ENCODE measurements at places on chromosomes 4 and X.
A peak's percentile ranks its signal among the peaks of the same experiment; 100 is the strongest.

DNA sequence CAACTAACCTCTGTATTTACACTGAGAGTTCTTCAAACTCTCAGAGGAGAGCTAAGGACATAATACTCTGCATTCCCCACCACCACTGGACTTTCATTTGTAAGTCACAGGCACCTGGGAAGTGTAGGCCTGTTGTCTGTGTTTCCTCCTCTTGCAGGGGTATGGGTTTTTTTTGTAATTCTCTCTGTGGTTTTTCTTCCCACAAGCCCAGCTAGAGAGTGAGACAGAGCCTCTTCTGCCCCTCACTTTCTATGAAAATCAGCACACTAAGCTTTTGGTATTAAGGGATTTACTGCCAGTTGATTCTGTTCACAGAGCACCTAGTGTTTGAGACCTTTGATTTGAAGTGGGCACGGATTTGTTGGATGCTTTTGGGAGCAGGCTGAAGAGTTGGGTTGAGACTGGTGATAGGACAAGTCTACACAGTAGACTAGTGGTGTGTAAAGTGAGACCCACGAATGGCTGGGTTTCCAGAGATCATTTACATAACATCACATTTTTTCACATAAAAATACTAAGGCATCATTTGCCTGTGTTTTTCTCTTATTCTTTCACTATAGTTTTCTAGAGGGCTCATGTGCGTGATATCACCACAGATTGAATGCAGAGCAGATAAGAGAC is 28.9 kb upstream of the WDR17 start:
- DNase-seq = no peak

DNA sequence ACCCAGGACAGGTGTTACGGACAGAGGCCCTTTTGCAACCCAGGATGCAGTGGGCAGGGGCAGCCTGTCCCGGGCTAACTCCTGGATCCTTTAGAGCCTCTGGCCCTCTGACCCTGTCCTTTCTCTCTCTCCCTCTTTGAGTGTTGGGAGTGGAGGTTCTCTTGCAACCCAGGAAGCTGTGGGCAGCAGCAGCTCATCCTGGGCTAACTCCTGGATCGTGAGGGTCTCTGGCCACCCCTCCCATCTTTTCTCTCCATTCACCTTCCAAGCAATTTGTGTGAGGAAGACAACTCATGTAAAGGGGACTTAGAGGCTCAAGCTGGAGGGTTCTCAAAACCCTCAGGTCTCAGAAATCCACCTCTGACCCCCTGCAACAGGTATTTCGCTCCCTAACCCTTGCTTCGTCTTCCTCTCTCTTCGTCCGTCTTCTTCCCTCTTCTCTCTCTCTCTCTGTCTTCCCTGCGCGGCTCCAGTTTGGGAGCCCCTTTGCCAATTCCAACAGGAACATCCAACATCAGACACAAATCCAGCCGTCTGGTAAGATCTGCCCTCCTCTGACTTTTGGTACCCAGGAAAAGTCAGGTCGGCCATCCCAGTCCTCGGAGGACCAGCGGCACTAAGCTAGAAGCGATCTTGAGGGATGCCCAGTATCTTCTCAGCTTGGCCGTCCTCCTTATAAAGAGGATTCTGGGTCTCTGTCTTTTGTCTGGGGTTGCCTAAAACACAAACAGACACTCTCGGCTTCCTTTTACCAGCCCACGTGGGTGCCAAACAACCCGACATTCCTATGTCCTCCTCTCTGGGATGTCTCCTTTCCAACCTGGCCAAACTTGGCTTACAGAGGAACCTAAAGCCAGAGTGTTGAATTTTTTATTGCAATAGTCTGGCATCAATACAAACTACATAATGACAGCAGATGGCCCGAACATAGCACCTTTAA is 7.9 kb downstream of the ASMTL start:
- peak; percentile 75 for DNase-seq

- no peak for DNase-seq
Observed at GRCh38 chrX:149506349-149506748, 1.2 kb upstream of the IDS start.

- DNase-seq = no peak
Observed at GRCh38 chrX:44343412-44344141, at the start of gene EFHC2. EFHC2 (minus strand) TSS chrX:44343672; CDS start chrX:44343588, 84 bp downstream.

DNA sequence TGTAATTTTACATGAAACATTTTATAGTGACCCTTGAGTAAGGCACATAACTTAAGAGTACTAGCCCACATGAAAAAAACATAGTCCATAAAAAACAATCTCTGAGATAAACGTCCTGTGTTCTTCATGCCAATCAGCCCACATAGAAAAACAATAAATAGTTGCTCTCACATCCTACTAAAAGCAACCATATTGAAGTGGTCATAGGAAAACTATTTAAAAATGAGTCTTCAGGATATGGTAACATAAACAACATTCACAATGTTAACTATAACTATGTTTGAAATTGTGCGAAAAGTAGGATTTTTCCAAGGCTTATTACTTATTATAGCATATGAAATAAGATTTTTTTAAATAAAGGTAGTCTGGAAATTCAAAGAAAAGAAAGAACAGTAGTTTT is 77.1 kb upstream of the EPHA5 start:
- DNase-seq = no peak

DNA sequence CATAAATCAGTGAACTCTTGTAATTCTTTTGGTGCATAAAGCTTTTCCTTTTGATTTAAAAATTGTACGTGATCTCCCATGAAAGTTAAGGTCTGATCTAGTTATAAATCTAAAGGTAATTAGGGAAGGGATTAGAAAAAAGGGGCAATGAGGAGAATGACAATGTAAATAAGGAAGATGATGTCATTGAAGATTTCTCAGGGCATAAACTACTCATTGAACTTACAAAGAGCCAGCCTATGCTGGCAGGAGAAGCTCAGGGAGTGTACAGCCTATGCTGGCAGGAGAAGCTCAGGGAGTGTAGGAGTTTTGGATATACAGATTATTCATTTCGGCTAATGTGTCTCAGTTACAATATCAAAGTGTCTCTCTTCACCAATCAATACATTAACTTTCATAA is 1533.5 kb upstream of the ADGRL3 start:
- no peak for DNase-seq

DNA sequence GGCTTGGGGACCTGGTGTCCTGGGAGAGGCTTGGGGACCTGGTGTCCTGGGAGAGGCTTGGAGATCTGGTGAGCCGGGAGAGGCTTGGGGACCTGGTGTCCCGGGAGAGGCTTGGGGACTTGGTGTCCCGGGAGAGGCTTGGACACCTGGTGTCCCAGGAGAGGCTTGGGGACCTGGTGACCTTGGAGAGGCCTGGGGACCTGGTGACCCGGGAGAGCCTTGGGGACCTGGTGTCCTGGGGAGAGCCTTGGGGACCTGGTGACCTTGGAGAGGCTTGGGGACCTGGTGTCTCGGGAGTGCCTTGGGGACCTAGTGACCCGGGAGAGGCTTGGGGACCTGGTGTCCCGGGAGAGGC is 12.6 kb downstream of the SHOX start:
- no peak for DNase-seq

- DNase-seq = no peak
Observed at GRCh38 chrX:131365766-131366165, 76.7 kb upstream of the IGSF1 start.

- DNase-seq = no peak
Observed at GRCh38 chrX:107228486-107228819, 22.0 kb downstream of the DNAAF6 start.

- DNase-seq = no peak
Observed at GRCh38 chr4:4302416-4302815, 12.4 kb downstream of the ZBTB49 start.

DNA sequence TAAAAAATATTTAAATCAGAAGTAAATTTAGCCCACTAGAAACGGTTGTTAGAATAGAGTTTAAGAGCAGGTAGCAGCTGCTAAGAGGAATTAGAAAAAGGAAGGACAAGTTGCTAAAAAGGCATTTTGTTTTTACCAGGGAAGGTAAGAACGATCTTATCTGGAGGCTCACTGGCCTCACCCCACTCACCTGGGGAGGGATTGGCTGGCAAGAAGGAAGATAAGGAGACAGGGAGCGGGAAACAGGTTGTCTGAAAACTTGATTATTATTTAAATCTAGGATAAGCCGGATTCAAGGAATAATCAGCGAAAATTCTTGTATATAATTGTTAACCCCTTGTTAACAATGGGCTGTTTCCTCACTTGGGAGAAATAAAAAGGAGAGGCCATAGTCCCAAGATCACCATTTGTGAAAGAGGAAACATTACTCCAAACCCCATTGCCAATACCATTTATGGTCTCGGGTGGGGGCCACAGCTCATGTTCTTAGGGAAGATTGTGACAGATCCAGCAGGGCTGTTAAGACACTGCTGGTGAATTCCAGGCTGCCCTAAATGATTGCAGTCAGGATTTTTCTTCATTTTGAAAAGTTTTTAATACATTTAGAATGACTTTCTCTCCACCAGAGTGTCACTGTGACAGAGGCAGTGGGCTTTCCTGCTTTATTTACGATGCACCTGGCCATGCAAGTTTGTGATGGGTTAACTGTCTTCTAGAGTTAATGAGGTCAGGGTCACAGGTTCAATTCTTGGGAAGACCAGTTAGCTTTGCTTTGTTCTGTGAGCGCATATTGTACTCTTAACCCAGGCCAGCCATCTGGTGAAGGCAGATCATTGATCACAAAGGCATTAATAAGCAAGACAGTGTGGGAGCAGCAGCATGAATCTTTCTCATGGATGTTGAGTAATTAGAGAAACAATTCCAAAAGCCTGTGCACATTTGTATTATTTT is 106.6 kb downstream of the CEP135 start:
- DNase-seq = no peak
